ENCODE measurements at places on chromosomes 16 and 17.
A peak's percentile ranks its signal among the peaks of the same experiment; 100 is the strongest.

- no peak for DNase-seq
These were observed 172.6 kb upstream of the CDH13 start for GRCh38 chr16:82454152-82454551.

DNA sequence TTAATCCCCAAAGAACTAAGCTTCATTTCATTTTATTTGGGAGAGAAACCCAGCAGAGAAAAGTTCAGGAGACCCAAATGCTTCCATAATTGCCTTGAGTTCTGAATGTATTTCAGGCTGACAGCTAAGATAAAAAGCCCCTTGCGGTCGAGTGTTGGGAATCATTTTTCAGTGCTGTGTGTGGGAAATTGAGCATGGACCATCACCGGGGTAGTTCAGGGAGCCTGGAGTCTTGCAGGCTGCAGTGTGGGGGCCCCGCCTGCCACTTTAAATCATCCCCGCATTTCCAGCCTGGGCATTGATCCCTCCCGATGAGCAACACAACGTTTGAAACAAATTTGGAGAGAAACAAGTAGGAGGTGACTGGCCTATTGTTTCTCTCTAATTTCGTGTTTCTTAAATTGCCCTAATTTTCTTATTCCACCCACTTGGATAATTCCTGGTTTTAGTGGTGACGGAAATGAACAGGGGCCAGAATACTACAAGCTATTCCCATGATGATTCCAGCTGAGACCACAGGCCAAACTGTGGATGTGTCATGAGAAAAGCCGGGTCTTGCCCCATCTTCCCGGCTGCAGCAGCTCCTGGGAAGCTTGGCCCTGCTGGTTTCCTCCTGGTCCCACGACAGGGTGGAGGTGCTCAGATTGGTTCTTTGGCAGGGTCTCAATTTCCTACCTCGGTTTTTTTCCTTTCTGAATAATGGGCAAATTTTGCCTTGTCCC is 75.1 kb downstream of the FOXL1 start:
- no peak for DNase-seq

DNA sequence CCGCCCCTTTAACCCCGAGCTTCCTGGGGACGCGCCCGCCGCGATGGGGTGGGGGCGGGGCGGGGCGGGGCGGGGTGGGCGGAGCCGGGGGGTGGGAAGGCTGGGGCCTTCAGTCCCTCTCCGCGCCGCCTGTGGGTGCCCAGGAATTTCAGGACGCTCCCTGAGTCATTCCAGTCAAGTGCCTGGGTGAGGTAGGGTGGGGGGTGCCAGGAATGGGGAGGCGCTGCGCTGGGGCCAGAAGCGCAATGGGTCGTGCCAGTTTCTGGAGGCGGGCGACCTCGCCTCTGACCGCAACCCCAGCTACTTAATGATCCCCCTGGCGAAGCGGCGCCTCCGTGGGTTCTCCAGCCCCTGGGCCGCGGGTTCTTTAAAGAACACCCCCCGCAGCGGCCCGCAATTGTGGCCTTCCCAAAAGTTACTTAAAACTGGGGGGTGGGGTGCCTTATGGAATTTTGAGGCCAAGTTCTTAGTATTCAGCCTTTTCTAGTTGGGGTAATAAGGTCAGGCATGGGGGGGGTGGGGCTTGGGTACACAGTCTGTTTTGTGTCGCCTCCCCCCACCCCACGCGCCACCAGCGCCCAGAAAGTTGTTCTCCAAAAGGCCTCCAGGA is 826 bp upstream of the GSE1 start:
- no peak for DNase-seq

GRCh38 chr16:27618165-27618564 is 68.2 kb downstream of the KATNIP start:
- no peak for DNase-seq

- DNase-seq: no peak
These were observed 34.6 kb downstream of the BRIP1 start for GRCh38 chr17:61828694-61829093.

DNA sequence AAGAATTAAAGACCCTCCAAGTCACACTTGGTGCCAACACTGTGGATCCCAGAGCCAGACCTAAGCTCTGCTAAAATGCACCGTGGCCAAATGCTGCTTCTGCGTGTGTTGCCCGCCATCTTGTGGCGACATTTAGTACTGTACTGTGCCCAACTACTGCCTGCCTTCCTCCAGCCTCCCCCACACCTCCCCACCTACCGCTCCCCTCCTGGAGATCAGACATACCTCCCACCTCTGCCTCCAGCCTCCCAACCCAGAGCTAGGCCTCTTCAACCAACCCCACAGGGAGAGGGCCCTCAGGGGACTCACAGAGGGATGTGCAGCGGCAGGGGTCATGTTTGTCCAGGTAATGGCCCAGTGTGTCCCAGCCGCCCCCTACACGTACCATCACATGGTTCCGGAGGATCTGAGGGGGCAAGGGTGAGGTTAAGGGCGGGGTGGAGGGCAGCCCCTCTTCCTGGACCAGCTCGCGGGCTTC is 5.5 kb downstream of the GAS2L2 start:
- DNase-seq: peak; percentile 69

DNA sequence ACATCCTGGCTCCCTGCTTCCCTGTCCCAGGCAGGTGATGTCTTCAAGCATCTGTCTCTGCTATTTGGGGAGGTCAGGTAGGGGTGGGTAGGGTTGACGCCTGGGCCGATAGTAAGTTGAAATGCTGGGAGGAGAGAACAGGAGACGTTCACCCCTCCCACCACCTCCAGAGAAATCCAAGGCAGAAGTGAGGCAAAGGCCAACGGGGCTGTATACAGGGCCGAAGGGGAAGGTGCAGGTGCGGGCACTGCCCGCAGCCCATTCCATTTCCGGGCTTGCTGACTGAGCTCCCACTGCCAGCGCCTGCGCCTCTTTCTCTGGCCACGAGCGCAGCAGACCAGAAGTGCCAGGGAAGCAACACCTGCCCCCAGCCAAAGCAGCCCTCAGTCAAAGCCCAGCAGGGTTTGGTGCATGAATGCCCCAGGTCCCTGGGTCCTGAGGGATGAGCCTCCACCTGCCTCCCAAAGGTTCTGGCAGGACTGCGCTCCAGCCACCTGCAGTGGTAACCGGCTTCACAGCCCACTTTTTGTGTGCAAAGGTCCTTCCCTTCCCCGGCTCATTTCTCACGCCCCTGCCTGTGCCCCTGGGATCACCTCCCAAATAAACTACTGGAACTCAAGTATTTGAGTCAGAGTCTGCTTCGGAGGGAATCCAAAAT is 127.6 kb upstream of the TNRC6C start:
- DNase-seq: no peak

DNA sequence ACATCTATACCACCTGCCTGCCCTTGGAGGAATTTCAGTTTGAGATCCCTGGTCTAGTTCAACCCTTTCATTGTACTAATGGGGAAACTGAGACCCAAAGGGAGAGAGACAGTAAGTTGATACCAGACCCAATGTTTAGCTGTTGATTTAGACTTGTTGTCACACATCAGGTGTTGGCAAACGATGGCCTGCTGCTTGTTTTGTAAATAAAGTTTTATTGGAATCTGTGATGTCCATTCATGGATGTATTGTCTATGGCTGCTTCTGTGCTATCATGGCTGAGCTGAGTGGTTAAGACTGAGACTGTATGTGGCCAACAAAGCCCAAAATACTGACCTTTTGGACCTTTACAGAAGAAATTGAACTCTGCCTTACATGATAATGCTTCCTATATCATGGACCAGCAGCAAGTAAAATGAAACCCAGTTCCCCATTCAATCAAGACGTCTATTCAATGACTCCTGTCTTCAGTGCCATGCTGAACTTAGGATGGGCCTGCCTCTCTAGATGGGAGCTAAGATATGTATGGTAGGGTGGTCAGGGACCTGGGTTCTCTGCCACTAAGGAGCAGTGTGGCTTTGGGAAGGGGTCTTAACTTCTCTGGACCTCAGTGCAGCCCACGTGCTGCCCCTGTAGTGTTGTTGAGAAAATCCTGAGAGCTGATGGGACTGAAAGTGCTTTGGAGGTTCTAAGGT is 111.0 kb downstream of the IRX5 start:
- DNase-seq: no peak

GRCh38 chr17:15078570-15078969 is 186.6 kb downstream of the PMP22 start:
- no peak for DNase-seq

DNA sequence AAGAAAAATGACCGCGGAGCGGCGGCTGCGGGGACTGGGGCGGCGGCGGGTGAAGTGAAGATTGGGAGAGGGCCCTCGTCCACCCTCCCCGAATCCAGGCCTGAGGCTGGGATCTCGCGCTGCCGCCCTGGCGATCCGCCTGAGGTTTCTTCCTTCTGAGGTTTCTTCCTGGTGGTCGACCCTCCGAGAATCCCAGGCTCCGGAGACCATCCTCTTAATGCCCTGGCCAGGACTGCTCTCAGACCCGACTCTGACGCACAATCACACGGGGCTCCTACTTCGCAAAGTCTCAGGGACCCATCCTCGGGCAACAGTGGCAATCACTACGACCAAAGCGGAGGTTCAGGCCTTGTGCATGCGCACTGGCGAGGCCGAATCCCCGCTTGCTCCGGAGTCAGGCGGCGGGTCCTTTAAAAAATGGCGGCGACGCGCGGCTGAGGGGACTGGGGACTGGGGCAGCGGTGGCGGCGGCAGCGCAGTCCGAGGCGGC is 18.0 kb upstream of the KCNJ18 start:
- no peak for DNase-seq

- no peak for DNase-seq
These were observed 22.2 kb upstream of the AKAP1 start for GRCh38 chr17:57062865-57063264.
